ENCODE measurements at places on chromosomes 3 and 15. TPM values are rescaled to one million over a fixed set of nuclear protein-coding genes. Genes with fewer than 3 reads are reported as not detected.

Gene C3orf52
- total RNA-seq, result 40.0 TPM

Gene FRG2C
- not detected for total RNA-seq

Gene KCNMB3
- total RNA-seq, result 0.21 TPM

Gene CLDN18
- not detected for total RNA-seq

Gene COL6A6
- not detected for total RNA-seq

Gene DLEC1
- not detected for total RNA-seq

Gene OR5K2
- total RNA-seq, result not detected

Gene RTP1
- total RNA-seq, result not detected

Gene FAM107A
- not detected for total RNA-seq

Gene ERC2
- not detected for total RNA-seq

Gene KLHL40
- total RNA-seq, result not detected

Gene KIF15
- total RNA-seq, result 2.4 TPM

Gene CPNE9
- total RNA-seq, result not detected

Gene KBTBD13
- under 0.01 TPM for total RNA-seq

Gene BSN
- total RNA-seq, result under 0.01 TPM

Gene MEIS2
- 4.9 TPM for total RNA-seq

Gene ECT2
- total RNA-seq, result 13.6 TPM

Gene KLF15
- total RNA-seq, result 3.2 TPM
